ENCODE measurements at places on chromosomes 5 and 9.

DNA sequence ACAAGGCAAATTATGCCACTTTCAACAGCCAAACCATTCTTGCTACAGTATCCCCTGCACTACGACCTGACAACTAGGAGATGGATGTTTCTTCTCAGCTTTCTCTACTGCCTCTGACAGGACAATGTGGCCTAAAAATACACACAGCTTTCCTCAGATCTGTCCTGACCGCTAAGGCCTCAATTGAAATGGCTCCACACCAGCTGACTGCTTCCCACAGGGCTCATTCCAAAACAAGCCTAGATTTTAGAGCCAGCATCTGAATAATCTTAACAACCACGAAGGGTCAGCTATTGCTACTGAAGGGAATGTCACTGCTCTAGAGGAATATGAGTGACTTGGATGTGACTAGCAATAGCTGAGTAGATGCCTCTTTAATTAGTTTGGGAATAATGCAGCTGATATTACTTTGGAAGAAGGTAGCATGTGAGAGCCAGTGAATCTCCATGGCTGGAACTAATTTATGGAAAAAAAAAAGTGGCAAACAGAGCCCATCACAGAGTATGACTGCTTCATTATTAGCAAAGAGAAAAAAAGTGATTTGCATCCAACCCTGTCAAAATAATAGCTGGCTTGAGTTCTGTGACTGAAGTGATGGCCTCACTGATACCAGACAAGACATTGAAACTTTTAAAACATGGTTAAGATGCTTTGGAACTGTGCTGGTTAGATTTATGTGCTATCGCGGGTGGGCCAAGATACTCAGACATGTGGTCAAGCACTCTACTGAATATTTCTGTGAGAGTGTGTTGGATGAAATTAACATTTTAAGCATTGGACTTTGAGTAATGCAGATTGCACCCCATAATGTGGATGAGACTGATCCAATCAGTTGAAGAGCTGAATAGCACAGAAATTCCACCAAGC, 450.2 kb downstream of the NR2F1-AS1 start:
- DNase-seq: no peak

DNA sequence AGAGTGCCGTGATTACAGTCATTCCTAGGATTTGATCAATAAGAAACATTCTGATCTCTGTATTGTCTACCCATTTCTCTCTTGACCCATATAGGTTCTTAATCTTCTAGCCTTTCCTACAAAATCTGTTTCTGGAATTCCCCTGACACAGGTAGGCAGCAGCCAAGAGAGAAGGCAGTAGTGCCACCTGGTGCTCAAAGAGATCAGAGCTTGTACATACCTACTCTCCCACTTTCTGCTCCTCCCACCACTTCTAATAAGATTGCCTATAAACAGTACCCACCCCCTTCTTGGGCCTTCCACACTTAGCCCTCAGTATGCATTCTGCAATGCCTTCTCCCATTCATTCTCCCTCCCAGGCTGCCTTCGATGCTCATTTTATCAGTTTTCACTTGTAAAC, 117.4 kb upstream of the RORB start:
- no peak for DNase-seq

DNA sequence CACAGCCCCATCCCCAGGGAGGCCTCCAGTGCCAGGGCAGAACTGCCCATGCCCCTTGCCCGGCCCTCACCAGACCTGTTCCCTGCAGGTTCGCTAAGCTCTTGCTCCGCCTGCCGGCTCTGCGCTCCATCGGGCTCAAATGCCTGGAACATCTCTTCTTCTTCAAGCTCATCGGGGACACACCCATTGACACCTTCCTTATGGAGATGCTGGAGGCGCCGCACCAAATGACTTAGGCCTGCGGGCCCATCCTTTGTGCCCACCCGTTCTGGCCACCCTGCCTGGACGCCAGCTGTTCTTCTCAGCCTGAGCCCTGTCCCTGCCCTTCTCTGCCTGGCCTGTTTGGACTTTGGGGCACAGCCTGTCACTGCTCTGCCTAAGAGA, 110.1 kb downstream of the RXRA start:
- no peak for DNase-seq

DNA sequence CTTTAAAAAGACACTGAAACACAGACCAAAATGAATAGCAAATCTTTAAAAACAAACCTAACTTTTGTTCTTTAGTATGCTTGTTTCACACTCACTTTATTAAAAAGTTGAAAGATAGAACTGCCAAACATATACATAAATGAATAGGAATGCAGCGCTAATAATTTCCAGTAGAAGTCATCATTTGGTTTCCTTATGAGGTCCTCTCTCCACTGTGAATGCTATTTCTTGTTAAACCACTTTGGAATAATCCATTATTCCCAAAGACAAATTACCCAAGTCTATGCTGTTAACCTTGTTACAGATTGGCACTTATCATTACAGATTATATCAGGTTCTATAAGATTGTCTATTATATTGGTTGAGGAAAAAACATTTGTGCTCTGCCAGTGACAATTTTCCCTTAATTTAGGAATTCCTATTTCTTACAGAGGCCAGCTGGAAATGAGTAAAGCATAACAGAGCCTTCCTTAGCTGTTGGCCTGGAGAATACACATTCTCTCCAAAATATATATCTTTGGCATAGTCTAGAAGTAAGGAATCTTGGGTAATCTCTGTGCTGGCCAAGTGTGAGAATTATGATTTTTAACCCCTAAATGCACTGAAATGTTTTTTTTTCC, 29.3 kb upstream of the MINAR2 start:
- no peak for DNase-seq

GRCh38 chr9:73558471-73558870, 406.8 kb downstream of the ANXA1 start:
- DNase-seq: no peak

DNA sequence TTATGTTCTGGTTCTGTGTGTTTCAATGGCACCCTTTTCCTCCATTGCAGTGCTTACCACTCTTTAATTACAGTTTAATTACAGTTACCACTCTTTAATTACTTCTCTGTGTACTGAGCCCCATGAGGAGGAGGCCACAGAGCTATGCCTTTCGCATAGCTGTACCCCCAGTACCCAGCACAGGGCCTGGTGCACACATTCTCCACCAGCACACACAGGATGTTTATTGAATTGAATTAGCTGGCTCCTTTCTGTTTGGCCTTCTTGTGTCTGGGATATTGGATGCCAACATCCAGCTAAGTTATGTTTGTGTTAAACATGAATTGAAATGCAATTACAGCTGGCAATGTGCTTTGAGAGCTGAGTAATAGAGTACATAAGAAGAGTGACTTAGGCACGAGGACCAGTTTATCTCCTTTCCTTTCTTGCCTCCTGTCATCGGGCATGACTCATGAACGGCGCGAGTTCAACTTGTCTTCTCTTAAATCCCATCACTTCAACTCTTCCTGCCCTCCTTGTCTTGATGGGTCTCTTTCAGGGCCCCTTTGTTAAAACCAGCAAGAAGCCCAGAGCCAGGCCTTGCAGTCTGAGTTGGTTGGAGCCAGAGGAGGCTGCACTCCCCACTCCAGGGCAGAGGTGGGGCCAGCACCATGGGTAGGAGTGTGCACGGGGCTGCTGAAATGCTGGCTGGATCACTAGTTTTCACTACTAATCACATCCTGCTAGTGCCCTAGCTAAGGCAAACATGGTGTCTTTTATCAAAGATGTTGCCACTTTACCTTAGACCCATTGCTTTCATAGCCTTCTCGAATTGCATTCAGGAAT, 37.4 kb downstream of the MVB12B start:
- DNase-seq: no peak

GRCh38 chr9:113129884-113130283, 20.9 kb upstream of the SLC31A2 start:
- no peak for DNase-seq

DNA sequence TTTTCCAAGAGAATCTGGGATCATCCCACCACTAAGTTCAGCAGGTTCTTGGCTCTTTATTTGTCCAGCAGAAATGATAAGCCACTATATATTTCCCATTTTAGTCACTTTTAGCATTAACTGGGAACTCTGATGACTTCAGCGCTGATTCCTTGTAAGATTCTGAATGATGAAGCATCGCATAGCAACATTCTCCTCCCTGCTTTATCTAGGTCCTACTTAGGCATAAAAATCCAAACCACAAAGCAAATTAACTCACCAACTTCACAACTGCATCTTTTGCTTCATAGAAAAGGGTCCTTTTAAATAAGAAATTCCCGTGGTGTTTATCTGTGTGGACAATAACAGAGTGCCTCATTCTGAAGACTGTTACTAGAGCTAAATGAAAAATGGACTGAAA, 203.9 kb downstream of the SAXO1 start:
- no peak for DNase-seq

- DNase-seq: no peak
Measured at GRCh38 chr9:4596165-4596922, 65.8 kb upstream of the PLPP6 start.

DNA sequence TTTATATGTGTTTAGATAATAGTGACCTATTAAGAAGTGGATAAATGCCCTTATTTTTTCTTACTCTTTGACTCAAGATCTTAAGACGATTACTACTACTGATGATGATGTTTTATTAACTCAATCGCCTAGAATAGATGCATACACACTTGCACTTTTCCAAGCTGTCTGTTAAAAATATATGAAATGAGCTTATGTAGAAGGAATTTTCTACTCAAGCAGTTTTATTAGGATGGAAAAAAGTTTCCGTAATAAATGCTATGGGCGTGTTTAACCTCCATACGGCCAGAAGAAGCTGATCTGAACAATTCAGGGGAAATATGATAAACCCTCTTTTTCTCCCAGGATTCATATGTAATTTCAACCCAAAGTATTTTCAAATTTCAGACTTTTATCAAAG, 455.7 kb upstream of the MPDZ start:
- no peak for DNase-seq

DNA sequence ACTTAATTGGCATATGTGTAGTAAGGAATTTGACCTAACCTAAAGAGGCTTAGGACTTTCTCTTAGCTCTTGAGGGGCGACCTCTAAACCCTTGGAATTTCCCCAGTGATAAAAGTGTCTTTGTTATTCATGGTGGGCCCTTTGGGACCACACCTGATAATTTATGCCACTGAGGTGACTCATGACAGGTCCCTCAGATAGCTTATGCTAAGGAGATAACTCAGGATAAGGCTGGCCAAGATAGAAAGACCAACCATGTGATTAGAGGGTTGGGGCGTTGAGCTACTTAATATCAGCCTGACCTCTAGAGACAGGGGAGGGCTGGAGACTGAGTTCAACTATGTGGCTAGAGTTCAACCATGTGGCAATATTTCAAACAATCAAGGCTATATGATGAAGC, 218.1 kb downstream of the AP3B1 start:
- no peak for DNase-seq

- no peak for DNase-seq
Measured at GRCh38 chr5:1778138-1779020, 21.3 kb downstream of the MRPL36 start.

GRCh38 chr5:1393571-1394501, 48.9 kb upstream of the CLPTM1L start:
- DNase-seq: no peak

DNA sequence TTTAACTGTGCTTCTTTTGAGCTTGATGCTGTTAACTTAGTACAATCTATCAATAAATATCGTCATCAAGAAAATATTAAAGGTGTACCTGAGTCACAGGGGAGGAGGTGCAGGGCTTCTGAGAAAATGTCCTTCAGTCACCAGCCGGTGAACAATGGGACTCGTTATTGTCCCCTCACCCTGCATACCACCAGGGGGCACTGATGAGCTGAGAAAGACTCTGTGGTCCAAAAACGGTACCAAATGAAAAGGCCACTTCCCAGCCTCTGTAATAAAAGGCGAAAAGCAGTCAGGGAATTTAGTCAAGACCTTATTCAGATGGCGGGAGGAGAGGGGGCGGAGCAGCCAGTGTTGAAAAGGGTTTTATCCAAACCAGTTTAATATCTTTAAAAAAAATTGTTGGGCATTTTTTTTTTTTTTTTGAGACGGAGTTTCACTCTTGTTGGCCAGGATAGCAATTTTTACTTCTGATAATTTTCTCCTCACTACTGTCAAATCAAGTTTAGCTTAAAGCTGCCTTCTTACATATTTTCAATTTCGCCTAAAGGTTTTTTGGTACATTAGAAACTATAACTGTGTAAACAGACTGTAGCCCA, 271.9 kb upstream of the ADAMTS16 start:
- no peak for DNase-seq

DNA sequence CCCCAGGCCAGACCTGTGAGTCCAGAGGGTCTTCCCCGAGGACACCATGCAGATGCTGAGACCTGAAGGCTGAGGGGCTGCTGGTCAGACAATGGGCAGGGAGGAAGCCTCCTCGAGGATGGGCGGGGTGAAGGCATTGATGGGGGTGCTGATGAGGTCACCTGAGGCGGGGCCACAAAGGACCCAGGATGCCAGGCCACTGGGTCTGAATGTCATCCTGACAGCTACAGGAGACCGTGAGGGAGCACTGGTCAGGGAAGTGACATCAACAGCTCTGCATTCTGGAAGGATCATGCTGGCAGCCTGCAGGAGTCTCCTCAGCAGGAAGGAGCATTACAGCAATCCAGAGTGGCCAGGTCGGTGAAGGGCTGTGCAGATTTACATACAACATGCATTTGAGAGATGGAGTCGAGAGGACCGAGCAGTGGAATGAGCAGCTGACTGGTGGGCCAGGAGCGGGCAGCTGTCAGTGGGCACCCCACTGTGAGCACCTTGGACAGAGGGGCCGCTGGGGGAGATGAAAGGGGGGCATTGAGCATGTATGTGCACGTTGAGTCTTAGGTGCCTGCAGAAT, 77.7 kb upstream of the ADAMTS2 start:
- DNase-seq: no peak

- no peak for DNase-seq
Measured at GRCh38 chr5:97618721-97619120, 435.7 kb upstream of the RIOK2 start.

GRCh38 chr5:175253597-175253996, 190.4 kb downstream of the DRD1 start:
- no peak for DNase-seq

DNA sequence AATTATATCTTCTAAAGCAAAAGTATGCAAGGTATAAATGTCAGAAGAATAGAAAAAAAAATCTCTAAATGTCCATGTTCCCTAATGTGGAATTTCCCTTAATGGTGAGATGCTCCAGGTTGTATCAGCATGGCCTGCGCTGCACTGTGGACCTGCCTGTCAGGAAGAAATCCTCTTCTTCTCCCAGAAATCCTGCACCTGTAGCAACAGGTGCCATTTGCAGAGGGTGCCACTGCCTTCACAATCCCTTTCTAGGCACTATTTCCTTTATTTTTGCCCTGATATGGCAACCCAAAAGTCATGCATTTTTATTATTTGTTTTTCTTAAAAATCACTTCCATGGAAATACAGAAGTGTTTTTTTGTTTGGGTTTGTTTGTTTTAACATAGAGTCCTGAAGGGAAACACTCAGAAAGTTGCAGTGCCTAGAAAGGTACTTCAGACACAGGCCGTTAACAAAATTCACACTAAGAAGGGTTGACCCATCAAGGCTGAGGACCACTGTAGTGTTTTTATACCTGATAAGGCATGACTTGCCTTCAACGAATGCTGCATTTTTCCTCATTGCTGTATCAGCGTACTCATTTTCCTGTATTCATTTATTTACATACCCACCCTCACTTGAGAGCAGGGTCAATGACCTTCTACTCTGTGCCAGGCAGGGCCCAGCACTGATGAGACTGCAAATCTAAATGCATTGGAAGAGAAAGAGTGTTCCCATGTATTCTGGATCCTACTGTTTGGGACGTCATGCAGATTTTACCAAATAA, 177.8 kb downstream of the SNX18 start:
- DNase-seq: no peak

All from GOT3 (cell line).